ENCODE measurements at places on chromosomes 1 and 21.

- DNase-seq: no peak
Observed at GRCh38 chr1:173328961-173329360, 121.8 kb upstream of the TNFSF4 start.

DNA sequence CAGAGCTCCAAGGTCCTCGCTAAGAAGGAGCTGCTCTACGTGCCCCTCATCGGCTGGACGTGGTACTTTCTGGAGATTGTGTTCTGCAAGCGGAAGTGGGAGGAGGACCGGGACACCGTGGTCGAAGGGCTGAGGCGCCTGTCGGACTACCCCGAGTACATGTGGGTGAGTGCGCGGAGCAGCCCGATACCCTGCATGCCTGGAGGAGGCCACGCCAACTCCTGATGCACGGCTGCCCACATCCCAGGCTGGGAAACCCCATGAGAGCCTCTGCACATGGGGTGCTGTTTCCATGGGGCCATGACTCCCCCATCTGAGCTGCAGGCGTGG, 43.0 kb upstream of the TRAPPC10 start:
- no peak for DNase-seq

GRCh38 chr1:225980005-225980836, 18.9 kb downstream of the SDE2 start:
- DNase-seq: no peak

- no peak for DNase-seq
Observed at GRCh38 chr1:210596641-210597040, 267.9 kb downstream of the HHAT start.

DNA sequence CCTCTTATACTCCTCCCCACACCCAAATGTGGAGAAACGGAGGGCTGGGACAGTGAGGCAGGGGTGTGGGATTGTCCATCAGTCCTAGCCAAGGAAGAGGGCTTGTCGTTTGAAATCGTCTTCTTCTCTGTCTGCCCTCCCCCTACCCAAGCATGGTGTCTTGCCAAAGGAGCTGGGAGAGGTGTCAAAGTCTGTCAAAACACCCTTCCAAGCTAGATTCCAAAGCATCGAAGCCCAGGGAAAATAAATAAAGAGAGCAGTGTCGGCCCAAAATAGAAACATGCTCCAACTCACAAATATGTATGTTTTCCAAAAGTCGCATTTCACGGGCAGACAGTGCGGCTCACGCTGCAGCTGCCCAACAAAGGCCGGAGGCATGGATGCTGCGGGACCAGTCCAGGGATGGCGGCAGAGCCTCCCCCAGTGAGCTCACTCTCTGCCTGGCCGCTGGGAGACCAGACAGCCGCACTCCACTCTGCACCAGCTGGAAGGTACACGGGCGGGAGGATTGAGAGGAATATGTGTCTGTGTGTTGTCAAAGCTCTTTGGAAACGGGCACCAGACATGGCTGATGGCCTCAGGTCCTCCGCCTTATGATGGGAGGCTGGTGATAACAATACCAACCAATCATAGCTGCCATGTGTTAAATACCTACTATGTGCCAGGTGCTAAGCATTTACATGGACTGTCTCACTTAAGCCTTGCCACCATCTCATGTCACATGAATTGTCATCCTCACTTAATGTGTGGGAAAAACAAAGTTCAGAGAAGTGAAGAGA, 3.9 kb downstream of the DISP3 start:
- DNase-seq: no peak

DNA sequence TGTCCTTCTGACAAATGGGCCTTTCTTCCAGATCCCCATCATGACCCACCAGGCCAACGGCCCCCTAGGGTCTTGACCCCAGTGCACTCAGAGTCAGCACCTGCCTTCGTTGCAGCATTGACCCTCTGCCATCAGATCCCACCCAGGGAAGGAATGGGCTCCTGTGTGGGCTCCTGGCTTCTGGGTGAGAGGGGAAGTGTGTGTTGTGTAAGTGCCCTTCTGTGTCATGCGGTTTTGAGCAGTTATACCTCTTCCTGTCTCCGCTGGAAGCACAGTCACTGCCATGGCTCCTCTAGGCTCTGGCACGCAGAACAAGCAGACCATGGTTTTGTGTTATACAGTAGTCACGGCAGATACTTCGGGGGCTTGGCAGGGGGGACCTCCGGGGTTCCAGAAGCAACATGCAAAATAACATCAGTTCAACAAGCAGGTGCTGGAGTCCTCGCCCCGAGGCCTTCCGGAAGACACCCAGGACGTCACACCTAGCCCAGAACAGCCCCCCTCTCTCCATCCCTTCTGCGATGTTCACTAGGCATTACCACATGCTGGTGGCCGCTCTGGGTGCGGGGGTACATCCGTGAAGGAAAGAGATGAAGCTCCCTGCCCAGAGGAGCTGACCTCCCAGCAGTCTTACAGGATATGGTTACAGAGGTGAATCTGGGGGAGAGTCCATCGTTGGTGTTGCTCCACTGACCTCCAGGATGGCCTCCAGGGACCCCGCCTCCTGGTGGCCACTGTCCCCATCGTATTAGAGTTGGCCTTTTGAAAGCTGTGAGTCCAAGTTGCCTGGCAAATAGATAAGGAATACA, 17.4 kb upstream of the KCNAB2 start:
- DNase-seq: no peak

DNA sequence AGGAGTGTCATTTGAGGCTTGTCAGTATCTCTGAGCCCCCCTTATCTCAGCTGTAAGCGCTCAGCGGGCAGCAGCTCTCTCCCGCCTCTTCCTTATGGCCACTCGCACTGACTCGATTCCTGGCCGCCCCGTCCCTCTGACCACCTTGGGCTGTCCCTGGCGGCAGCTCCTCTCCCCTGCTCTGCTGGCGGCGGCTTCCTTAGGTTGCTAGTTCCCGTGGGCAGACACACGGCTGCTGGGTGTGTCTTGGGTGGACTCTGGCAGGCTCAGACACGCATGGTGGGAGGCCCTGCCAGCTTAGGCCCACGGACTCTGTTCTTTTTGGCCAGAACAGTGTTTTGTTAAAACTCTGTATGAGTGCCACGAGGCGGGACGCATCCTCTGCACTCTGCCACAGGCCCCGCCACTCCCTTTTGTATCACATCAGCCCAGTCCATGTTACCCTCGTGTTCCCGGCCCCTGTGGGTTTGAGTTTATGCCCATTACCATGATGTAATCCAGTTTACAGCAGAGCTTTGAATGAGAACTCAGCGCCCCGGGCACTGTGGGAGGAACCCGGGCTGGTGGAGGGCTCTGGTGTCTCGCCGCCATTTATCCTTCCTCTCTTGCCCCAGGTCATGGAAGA, 45.9 kb downstream of the COQ8A start:
- DNase-seq: no peak

DNA sequence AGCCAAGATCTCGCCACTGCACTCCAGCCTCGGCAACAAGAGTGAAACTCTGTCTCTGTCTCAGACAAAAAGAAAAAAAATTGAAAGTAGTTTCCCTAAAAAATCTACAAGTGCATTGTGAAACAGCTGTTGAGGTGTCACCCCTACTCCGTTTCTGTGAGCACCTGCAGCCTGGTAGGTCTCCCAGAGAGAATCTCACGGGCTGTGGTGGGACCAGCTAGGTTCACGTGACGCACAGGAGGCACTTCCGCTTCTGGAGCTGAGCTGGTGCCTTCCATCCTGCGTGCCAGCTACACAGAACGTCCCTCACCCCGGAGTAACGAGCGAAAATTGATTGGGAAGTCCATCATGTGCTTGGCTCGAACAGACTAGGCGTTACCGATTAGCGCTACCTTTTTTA, 66.8 kb downstream of the COL24A1 start:
- no peak for DNase-seq

GRCh38 chr1:61865646-61866220, 123.5 kb downstream of the PATJ start:
- DNase-seq: no peak

DNA sequence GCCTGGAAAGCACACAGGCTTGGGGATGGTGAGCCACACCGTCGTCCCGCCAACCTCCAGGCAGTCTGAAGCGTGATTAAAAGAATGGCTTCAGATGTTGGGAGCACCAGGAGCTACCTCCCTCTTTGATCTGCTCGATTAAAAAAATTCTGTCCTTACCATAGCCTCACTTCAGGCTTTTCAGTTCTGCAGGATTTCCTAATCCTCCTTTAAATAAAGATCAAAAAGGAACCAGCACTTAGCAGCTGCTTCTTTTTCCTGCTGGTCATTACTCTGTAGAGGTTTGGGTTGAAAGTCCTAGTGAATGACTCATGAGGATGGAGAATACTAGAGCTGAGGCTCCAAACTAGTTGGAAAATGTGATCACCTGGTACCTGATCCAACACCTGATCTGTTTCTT, 71.9 kb upstream of the C1orf174 start:
- no peak for DNase-seq

GRCh38 chr1:201053155-201053860, 29.8 kb upstream of the KIF21B start:
- no peak for DNase-seq

- no peak for DNase-seq
Observed at GRCh38 chr1:104132382-104132973, 382.8 kb downstream of the AMY1C start.

GRCh38 chr1:96296991-96297390, 424.6 kb upstream of the PTBP2 start:
- no peak for DNase-seq

DNA sequence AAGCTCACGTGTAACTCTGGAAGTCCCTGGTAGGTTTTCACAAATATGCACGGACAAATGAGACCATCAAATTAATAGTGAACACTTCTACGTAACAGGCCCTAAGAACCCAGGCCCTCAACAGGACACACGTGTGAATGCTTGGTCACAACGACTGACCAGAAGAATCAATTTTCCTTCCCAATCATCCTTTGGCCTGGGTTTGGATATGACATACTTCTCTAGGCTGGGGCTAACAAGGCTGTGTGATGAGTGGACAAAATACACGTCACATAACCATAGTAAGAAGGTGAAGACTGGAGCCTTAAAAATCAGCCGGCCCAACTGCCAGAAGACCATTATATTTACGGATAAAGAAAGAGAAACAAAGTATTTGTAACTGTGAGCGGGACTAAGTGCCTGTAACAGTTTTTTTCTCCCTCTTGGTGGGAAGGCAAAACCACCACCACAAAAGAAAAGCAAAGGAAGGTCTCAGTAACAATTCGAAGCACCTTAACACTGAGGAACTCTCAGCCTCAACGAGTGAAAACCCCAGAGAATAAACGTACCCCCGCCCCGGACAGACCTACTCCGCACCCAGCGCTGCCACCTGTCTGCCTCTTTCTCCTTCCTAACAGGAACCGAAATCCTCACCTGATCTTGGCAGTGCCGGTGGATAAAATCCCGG, 450 bp downstream of the SDE2 start:
- DNase-seq: peak; percentile 19

GRCh38 chr21:20949884-20950283, 48.3 kb upstream of the NCAM2 start:
- no peak for DNase-seq

DNA sequence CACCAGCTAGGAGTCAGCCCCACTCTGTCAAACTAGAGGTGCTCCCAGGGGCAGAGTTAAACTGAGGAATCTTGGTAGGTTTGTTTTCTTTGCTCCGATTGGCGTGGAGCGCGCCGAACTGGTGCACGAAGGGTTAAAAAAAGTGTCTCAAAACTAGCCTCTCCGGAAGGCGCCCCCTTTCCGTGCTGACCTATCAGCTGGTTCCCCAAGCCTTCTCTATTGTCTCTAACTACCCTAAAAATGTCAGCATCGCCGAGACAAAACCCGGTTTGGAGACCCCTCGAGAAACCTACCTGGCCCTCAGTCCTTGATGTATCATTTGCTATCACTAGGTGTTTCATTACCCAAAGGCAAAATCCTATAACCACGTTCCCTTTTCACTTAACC, 2.2 kb downstream of the TGFB2 start:
- DNase-seq: no peak

- peak; percentile 38 for DNase-seq
Observed at GRCh38 chr1:37691497-37692077, 729 bp upstream of the CDCA8 start.

DNA sequence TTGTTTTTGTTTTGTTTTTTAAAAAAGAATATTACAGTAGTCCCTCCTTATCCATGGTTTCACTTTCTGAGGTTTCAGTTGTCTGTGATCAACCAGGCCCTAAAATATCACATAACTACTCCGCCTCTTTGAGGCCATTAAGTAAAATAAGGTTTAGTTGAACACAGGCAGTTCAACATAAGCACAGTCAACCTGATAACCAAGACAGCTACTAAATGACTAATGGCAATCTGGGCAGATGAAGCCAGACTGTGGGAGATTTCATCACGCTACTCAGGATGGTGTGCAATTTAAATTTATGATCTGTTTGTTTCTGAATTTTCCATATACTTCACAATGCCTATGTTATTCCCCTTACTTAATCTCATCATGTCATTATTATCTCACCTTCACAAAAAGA, 30.1 kb downstream of the LDLRAD1 start:
- DNase-seq: no peak

- peak; percentile 71 for DNase-seq
Observed at GRCh38 chr1:23385119-23385621, 15.5 kb upstream of the ZNF436 start.

DNA sequence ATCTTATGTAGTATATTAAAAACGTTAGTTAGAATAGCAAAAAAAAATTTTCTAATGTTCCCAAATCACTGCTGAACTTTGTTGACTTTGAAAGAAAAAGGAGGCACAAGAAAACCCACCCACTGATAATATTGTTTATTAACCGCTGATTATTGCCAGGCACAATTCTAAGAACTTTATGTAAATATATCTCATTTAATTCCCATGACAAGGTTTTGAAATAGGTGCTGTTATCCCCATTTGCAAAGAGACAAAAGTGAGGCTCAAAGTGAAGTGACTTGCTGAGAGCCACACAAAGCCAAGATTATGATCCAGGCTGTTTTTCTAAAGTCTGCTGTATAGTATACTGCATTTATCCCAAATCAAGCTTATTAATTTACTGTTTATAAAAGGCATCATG, 56.4 kb downstream of the SASS6 start:
- DNase-seq: no peak

- no peak for DNase-seq
Observed at GRCh38 chr1:193325042-193325441, 138.6 kb upstream of the B3GALT2 start.

DNA sequence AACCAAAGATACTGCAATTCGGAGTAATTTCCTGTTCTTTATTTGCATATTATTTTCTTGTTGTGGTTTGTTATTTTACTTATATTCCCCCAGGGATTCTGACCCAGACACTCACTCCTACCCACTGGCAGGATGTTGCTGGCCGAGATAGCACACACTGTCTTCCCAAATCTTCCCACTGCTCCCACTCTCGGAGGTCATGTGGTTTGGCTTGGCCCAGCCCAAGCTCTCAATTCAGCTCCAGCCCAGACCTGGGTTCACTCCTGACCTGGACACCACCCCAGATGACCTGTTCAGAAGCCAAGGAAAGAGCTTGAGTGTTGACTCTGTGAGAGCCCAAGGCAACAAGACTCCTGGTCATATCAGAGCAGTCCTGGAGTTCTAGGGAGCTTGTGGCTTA, 1.2 kb upstream of the FAM43B start:
- DNase-seq: no peak

All from Caki2 (cell line).